NCI-H1417 treated with DMSO at 0.1 percent for 48 hours (cell line): ENCODE measurements at places on chromosomes 11 and 22.
A peak's percentile ranks its signal among the peaks of the same experiment; 100 is the strongest.

DNA sequence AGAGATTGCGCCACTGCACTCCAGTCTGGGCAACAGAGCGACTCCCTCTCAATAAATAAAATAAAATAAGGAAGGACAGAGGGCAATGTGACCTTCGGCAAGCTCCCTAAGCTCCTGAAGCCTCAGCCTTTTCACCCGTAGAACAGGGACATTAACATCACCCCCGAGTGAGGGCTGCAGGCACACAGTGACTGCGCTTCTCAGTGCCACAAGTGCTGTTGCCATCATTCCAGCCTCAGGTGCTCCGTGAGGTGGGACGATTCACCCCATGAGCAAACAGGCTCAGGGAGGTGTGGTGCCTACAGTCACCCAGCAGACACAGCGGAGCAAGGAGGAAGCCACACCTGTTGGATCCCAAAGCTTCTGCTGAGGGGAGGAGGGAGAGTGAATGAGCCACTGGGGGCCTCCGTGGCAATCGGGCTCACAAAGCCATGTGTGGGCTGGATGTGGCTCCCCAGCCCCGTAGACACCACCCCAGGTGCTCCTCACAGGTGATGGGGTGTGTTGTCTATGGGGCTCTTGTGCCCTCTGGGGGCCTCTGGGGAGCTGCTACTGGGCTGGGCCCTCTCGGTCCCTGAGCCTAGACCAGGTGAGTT is 9.1 kb upstream of the TCF20 start:
- DNase-seq, result no peak

GRCh38 chr11:61869708-61870451 is 21.5 kb downstream of the FADS3 start:
- no peak for DNase-seq

GRCh38 chr11:46363455-46364005 is 16.3 kb downstream of the DGKZ start:
- no peak for DNase-seq

DNA sequence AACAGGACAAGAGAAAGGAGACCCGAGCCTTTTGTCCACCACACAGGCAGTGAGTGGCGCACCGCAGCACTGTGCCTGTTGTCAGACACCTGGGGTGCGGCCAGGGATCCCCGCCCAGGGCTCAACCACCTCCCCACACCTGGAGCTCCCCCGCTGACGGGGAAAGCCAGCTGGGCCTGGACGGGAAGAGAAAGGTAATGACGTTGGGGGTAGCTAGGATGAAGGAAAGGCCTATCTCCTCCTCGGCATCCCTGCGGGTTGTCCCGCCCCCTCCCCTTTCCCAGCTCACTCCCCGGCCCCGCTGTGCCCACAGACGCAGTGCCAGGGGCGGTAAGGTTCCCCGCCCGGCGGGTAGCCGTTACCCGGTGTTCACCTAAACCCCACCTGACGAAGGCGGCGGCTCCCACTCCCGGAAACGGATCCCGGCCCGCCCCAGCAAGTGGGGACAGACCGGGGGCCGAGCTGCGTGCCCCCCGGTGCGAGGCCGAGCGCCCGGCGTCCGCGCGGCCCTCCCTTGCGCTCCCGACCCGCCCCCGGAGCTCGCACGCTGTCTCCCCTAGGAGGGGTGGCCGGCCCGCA is 495 bp downstream of the HYOU1 start:
- no peak for DNase-seq

DNA sequence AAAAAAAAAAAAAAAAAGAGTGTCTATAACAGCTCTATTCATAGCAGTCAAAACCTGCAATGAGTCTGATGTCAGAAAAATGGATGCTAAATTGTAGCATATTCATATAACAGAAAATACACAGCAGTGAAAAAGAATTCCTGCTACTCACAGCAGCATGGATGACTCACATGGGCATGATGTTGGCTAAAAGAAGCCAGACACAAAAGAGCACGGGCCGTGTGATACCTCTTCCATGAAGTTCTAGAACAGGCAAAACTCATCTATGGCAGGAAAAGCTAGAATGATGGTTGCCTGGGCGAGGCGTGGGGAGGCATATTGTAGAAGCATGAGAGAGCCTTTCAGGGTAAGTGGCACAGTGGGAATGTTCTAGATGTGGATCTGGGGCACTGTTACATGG is 18.9 kb downstream of the PLAAT3 start:
- no peak for DNase-seq

GRCh38 chr11:22702031-22702430 is 35.6 kb downstream of the GAS2 start:
- no peak for DNase-seq

DNA sequence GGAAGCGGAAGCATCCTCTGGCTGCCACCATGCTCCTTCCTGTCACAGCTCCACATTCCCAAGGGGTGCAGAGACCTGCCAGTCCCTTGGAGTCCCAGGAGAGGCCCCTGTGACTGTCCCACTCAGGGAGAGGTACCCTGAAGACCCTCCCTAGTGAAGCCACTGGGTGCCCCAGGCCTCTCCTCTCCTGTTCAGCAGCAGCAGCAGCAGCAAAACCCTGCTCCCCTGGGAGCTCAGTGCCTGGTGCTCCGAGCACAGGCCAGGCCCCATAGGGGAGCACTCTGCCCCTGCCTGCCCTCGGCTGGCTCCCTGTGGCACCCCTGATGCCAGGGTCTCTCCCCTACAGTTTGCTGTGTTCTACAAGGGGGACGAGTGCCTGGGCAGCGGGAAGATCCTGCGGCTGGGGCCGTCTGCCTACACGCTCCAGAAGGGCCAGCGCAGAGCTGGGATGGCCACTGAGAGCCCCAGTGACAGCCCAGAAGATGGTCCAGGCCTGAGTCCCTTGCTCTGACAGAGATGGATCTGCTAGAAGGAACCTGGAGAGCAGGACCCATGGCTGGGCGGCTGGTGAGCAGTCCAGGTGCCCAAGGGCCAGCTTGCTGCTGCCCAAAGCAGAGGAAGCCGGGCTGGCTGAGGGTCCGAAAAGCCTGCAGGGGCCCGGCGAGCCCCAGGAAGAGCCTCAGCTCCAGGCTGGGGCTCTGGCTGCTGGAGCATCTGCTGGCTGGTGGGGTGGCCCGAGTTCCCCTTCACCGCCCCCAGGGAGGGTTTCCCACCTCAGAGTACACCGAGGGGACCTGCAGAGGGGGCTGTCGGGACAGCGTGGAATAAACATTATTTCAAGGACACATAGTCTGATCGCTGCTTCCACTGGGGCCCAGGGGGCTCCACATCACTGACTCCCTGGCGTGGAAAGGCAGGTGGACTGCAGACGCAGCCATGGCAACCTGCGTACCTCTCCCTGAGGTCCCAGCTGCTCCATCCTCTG is 21.3 kb downstream of the TRMU start:
- no peak for DNase-seq

GRCh38 chr11:133927690-133928627 is 28.8 kb downstream of the IGSF9B start:
- peak; percentile 32 for DNase-seq

- DNase-seq, result no peak
These were observed 65.2 kb downstream of the CACNA1I start for GRCh38 chr22:39635719-39636118.

GRCh38 chr11:132072858-132073211 is 702.4 kb downstream of the NTM start:
- DNase-seq, result no peak

GRCh38 chr11:128803449-128804245 is 63.4 kb downstream of the KCNJ1 start:
- no peak for DNase-seq

- DNase-seq, result no peak
These were observed 202.9 kb downstream of the GRIK4 start for GRCh38 chr11:120714438-120714837.

GRCh38 chr22:37822079-37822833 is 926 bp upstream of the GALR3 start:
- DNase-seq, result no peak

- DNase-seq, result no peak
These were observed 679 bp upstream of the SSH3 start for GRCh38 chr11:67302571-67303131.

GRCh38 chr22:17234144-17234623 is 14.9 kb upstream of the ADA2 start:
- DNase-seq, result no peak

DNA sequence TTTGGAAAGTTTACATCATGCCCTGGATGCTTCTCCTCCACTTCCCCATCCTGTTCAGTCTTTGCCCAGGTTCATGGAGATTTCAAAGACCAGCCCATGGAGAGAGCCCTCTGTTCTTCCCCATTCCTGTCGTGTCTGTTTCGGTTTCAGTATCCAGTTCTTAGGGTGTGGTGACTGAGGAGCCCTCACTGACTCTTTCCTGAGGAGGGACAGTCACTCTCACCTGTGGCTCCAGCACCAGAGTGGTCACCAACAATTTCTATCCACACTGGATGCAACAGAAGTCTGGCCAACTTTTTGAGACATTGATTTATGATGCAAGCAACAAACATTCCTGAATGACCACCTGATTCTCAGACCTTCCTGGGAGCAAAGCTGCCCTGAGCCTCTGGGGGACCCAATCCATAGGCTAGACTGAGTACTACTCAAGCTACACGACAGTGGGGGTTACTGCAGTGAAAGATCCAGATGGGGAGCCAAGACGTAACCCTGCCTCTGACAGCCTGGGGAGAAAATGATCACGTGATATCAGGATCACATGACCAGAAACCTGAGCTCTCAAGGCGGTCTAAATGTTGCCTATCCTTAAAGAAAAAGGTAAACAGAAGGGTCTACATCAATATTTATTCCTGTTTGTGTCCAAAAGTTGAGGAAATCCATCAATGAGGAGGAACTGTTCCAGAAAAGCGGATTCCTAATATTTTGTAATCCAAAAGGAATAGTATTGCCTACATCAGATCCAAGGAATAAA is 76.2 kb upstream of the VPREB1 start:
- no peak for DNase-seq

DNA sequence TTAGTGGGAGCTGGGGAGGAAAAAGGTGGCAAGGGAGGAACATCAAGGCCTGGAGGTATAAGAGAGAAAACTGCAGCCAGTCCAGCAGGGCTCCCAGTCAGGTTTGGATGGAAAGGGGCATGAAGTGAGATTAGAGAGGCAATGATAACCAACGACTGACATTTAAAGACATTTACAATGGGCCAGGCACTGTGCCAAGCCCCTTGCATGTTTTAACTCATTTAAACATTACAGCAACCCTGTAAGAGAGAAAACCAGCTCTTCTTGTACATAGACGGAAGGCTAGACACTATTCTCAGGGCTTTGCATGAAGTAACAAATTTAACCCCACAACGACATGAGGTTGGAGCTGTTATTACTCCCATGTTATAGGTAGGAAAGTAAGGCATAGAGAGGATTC is 32.1 kb upstream of the PAK1 start:
- no peak for DNase-seq
